ENCODE measurements at places on chromosomes 4 and X.

DNA sequence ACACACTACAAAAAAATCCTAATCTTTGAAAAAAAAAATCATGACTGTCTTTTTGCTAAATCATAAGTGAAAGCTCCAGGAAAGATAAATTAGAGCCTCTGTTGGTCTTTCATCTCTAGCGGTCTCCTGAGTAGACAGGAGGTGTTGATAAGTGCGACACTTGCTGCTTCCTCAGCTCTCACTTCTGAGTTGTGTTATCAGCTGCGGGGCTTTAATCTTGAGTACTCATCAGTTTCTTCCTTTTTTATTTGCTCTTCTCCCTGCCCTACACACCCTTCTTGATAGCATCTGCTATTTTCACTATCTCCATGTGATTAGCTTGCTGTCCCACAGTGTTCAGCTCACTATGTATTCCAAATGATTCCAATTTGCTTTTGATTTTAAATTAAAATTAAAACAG is 1449.2 kb downstream of the C4orf33 start:
- DNase-seq, result no peak

- DNase-seq, result no peak
Observed at GRCh38 chr4:21887481-21887880, 61.1 kb downstream of the KCNIP4 start.

GRCh38 chrX:53715346-53715924 is 28.9 kb upstream of the HUWE1 start:
- DNase-seq, result no peak

DNA sequence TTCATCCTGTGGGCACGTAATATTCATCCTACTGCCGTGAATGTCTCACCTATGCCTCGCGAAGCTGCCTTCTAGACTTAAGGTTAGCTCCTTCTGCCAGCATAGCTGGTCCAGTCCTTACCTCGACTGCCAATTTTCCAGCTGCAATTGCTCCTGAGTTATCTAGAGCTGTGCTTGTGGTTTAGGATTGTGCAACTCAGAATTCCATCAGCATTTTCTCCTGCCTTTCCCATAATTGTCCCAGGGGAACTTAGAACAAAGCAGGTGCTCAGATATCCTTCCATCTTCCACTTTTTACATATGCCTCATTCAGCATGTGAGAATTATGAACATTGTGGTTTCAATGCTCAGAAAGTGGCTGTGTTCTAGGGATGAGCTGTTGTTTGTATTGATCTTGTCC is 131.4 kb upstream of the ADGRL3 start:
- no peak for DNase-seq

GRCh38 chr4:165335163-165335703 is 7.8 kb downstream of the MSMO1 start:
- DNase-seq, result no peak
